Naive B cell (primary cell): ENCODE measurements at places on chromosomes 5 and 9.

- H3K4me3 ChIP-seq: no peak overlapping the region
- H3K4me1 ChIP-seq: no peaks in the 10 kb centered on the region
- H3K27me3 ChIP-seq: no peaks in the 10 kb centered on the region
Measured at GRCh38 chr9:16385590-16385989, 484.9 kb downstream of the BNC2 start.

- peaks cover 35% of the 10 kb centered on the region for H3K4me1 ChIP-seq
- H3K27ac ChIP-seq: no peak overlapping the region
- peaks cover 41% of the 10 kb centered on the region for H3K36me3 ChIP-seq
Measured at GRCh38 chr9:81601639-81602623, 87.4 kb downstream of the TLE1 start.

GRCh38 chr5:44952376-44952775, 143.6 kb downstream of the MRPS30 start:
- no peak for DNase-seq
- no peak overlapping the region for H3K4me3 ChIP-seq
- H3K4me1 ChIP-seq: no peaks in the 10 kb centered on the region
- peaks cover 5% of the 10 kb centered on the region for H3K27me3 ChIP-seq

DNA sequence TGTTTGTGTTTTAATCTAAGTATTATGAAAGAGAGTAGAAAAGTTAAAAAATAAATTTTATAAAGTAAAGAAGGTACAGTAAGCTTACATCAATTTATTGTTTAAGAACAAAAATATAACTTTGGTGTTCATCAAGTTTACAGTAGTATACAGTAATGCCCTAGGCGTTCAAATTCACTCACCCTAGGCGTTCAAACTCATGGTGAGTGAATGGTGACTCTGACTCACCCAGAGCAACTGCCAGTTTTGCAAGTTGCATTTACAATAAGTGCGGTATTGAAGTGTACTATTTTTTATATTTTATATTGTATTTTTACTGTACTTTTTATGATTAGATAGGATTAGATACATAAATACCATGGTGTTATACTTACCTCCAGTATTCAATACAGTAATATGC, 421.3 kb downstream of the CDH12 start:
- no peaks in the 10 kb centered on the region for H3K36me3 ChIP-seq
- H3K27ac ChIP-seq: no peak overlapping the region
- no peak for DNase-seq
- no peaks in the 10 kb centered on the region for H3K27me3 ChIP-seq
- no peaks in the 10 kb centered on the region for H3K4me1 ChIP-seq
- no peak overlapping the region for H3K4me3 ChIP-seq

DNA sequence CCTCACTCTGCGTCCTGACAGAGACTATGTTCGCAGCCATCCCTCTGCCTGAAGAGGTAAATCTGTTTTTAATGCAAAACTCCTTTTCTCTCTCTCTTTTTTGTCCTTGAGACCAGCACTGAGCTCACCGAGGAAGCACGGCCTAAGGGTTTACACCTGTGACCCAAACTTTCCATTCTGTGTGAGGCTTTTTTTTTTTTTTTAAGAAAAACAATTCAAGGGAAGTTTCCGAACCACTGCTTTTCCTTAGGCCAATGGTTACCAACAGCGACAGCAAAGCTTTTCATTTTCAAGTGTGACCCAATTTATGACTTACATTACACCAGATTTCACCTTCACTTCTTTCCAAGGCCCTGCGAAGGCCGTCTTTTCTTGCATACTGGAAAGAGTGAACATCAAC, 205.9 kb downstream of the EFNA5 start:
- H3K27ac ChIP-seq: no peak overlapping the region
- H3K4me1 ChIP-seq: no peaks in the 10 kb centered on the region
- no peak overlapping the region for H3K4me3 ChIP-seq
- DNase-seq: no peak

DNA sequence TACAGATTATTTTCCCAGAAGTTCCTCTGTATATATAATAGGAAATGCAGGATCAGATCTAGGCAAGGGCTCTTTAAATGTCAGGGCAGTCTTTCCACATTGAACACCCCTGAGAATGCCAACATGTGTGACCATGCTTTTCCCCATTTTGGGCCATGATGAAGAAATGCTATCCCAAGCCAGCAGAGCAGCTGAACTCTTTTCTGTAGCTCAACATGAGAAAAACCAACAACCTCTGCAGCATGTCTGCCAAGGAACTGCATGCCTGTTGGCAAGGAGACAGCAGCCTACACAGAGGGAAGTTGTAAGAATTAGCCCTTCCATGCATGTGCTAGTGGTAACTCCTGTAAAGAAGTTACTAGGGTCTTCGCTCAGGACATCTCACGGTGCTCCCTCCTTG, 9.5 kb upstream of the IFNK start:
- H3K4me1 ChIP-seq: peaks cover 34% of the 10 kb centered on the region
- no peaks in the 10 kb centered on the region for H3K27me3 ChIP-seq
- H3K4me3 ChIP-seq: no peak overlapping the region
- no peak for DNase-seq

DNA sequence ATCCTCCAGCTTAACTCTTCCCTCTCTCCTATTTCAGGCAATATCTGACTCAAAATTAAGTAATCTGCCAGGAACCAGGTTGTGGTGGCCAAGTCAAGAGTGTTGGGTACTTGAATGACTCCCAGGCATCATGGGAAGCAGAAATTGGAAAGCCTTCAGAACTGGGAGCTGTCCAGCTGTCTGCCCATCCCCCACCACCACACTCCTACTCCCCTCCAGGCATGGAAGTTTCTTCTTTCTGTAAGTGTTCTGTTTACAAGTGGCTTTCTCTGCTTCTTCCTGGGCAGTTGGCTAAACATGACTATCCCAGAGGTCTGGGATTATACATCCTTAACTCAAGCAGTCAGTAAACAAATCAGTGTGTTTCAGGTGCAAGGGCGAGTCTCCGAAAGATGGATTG, 14.6 kb upstream of the PBX3 start:
- no peaks in the 10 kb centered on the region for H3K27me3 ChIP-seq
- no peaks in the 10 kb centered on the region for H3K36me3 ChIP-seq
- H3K27ac ChIP-seq: no peak overlapping the region
- no peak overlapping the region for H3K4me3 ChIP-seq
- no peaks in the 10 kb centered on the region for H3K4me1 ChIP-seq
- no peak for DNase-seq

DNA sequence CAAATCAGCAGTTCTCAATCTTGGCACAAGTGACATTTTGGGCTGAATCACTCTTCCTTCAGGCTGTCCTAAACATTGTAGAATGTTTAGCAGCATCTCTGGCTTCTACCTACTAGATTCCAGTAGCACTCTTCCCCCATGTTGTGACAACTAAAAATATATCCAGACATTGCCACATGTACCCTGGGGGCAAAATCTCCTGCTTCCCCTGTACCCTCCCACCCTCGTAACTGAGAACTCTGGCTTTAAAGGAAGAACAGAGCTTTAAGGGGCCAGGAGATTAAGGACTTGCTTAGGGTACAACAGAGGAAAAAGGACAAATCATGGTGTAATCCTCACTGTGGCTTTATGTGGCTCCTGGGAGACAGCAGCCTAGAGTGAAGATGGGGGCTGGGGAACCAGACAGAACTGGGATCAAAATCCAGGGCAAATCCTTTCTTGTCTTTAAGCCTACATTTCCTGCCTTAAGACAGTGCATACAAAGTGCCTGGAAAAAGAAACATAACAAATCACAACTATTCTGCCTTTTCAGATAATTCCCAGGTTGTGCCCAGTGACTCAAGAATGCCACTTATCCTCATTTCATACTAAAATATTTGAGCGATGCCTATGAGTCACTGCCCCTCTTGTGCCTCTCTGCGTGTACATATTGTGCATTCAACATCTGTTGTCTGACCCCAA, 109.3 kb downstream of the DAPK1 start:
- no peak overlapping the region for H3K27ac ChIP-seq
- H3K4me3 ChIP-seq: no peak overlapping the region
- peaks cover 9% of the 10 kb centered on the region for H3K27me3 ChIP-seq
- H3K36me3 ChIP-seq: no peaks in the 10 kb centered on the region
- H3K4me1 ChIP-seq: no peaks in the 10 kb centered on the region

DNA sequence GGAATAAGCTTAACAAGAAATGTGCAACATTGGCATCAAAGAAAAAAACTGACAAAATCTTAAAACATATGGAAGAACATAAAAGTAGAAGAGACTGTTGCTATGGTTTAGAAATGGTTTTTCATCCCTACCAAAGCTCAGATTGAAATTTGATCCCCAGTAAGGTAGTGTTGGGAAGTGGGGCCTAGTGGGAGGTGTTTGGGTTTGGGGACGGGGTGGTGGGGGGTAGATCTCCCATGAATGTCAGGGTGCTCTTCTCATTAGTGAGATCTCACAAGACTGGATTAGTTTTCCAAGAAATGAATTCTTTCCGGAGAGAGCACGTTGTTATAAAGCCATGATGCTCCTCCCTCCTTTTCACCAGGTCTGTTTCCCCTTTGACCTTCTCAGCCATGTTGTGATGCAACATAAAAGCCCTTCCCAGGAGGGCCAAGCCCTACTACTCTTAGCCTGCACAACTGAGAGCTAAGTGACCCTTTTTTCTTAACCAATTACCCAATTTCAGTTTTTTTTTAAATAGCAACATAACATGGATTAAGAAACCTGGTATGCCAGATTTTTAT, 10.6 kb downstream of the TMEM167A start:
- peaks cover 8% of the 10 kb centered on the region for H3K36me3 ChIP-seq
- no peak overlapping the region for H3K4me3 ChIP-seq
- H3K27me3 ChIP-seq: no peaks in the 10 kb centered on the region
- H3K27ac ChIP-seq: no peak overlapping the region

DNA sequence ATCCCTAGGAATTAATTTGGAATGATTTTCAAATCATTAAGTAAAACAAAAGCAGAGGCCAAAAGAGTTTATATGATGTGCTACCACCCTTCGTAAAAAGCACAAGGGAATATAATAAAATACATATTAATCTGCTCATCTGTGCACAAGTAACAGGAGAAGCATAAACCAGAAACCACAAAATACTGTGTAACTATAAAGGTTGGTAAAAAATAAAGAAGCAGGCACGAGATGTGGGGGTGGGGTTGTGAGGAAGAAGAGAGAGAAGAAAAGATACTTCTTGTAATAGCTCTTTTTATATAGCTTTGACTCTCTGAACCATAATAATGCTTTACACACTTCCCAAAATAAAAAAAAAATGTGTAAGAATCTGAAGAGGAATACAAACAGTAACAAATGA, 214.9 kb upstream of the EFNA5 start:
- no peak for DNase-seq
- no peaks in the 10 kb centered on the region for H3K4me1 ChIP-seq
- H3K27ac ChIP-seq: peak overlapping the region; percentile 23
- H3K36me3 ChIP-seq: peaks cover 8% of the 10 kb centered on the region
- H3K27me3 ChIP-seq: no peaks in the 10 kb centered on the region
- H3K4me3 ChIP-seq: no peak overlapping the region

- no peak overlapping the region for H3K27ac ChIP-seq
- no peak overlapping the region for H3K4me3 ChIP-seq
- H3K4me1 ChIP-seq: no peaks in the 10 kb centered on the region
- no peak for DNase-seq
- no peaks in the 10 kb centered on the region for H3K36me3 ChIP-seq
Measured at GRCh38 chr5:35213608-35214007, 16.7 kb downstream of the PRLR start.

- no peaks in the 10 kb centered on the region for H3K36me3 ChIP-seq
- DNase-seq: no peak
Measured at GRCh38 chr9:136260521-136260920, 14.9 kb upstream of the QSOX2 start.

- H3K27me3 ChIP-seq: no peaks in the 10 kb centered on the region
- H3K4me3 ChIP-seq: no peak overlapping the region
- no peaks in the 10 kb centered on the region for H3K36me3 ChIP-seq
- no peak for DNase-seq
- no peaks in the 10 kb centered on the region for H3K4me1 ChIP-seq
Measured at GRCh38 chr5:120297616-120298015, 166.5 kb upstream of the PRR16 start.

DNA sequence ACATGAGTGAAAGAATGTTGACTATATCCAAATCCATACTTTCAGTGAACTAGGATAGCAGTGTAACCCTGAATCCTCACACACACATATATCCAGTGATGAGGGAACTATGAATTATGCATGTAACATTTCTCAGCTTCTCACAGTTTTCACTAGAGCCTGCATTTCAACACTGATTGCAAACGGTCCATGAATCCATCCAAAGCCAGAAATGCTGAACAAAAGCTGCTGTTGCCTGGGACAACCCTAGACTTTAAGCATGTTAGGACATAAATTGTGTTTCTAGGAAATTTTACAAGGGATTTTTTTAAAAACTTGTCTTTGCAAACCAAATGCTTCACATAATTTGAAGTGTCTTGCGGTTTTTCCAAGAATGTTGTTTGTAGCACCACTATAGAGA, 2010.0 kb upstream of the WWC1 start:
- H3K27me3 ChIP-seq: no peaks in the 10 kb centered on the region
- H3K4me1 ChIP-seq: no peaks in the 10 kb centered on the region
- H3K4me3 ChIP-seq: no peak overlapping the region
- H3K27ac ChIP-seq: no peak overlapping the region

DNA sequence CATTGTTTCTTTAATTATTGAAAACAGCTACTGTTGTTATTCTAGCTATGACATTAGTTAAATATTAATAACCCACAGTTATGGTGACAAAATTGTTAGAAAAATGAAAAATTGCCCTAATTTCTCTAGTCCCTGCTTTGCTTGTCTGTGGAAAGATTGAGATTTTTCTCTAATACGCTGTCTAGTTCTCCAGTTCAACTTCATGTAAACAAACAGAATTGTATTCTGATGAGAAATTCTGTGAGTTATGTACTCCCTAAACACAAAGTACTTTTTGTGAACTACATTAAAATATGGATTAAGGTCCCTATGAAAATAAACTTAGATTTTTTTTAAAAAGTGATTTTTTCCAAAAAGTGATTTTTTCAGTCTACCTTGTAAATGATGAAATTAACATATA, 8.7 kb downstream of the SLF1 start:
- H3K27ac ChIP-seq: no peak overlapping the region
- no peaks in the 10 kb centered on the region for H3K27me3 ChIP-seq
- no peak for DNase-seq
- H3K4me1 ChIP-seq: peaks cover 15% of the 10 kb centered on the region

DNA sequence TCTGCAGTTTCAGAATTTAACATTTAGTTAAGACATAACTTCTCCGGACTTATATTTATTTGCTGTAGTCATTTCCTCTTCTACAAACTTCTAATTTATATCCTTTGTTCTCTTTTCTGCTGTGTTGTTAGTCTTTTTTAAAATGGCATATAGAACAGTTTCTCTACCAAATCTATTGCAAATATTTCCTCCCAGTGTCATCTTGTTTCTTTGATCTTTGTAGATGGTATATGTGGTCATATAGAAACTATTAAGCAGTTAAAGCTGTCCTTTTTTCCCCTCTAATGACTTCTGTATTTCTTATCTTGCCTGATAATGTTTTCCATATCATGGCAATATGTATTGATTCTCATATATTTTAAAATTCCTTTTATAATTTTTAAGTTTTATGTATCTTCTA, 264.5 kb downstream of the MCTP1 start:
- H3K4me1 ChIP-seq: no peaks in the 10 kb centered on the region
- no peaks in the 10 kb centered on the region for H3K27me3 ChIP-seq
- H3K27ac ChIP-seq: no peak overlapping the region
- no peak for DNase-seq
- no peak overlapping the region for H3K4me3 ChIP-seq
- H3K36me3 ChIP-seq: no peaks in the 10 kb centered on the region
